ENCODE measurements at places on chromosomes 5 and 9.

DNA sequence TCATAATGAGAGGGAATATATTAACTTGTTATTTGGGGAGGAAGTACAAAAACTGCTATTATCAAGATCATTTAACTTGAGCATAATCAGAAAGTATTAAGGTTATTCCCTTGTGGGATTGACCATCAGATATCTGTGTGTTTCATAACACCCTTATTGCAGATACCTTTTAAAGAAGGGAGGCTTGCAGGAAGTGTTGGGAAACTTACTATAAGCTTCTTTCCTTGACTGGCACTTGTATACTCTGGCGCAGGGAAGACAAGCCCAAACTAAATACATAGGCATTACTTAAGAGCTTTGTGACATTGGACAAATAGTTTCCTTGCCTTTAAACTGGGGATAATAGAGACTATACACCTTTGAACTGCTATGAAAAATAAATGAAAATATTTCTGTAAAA lies 50.9 kb downstream of the PIK3R1 start:
- no peak for DNase-seq

- DNase-seq, result no peak
Observed at GRCh38 chr9:121966706-121967105, 126.4 kb downstream of the TTLL11 start.

DNA sequence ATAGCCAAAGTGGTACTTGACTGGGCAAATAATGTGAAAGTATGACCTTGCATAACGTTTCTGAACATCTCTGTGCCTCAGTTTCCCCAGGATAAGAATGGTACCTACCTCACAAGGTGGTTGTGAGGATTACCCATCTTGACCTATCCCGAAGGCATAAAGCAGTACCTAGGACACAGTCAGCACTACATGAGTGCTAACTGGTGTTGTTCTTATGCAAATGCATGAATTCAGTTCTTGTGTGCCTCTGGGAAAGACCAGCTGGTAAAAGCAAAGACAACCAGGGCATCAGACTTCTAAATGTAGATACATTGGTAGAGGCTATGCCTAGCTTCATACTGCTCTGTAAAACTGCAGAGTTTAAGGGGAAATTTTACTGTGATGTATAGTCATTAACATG lies 21.8 kb upstream of the TMEM252 start:
- no peak for DNase-seq

GRCh38 chr5:90921418-90921973 lies 362.9 kb downstream of the ADGRV1 start:
- no peak for DNase-seq

- DNase-seq, result no peak
Observed at GRCh38 chr5:65070026-65070425, 301.3 kb downstream of the CWC27 start.

DNA sequence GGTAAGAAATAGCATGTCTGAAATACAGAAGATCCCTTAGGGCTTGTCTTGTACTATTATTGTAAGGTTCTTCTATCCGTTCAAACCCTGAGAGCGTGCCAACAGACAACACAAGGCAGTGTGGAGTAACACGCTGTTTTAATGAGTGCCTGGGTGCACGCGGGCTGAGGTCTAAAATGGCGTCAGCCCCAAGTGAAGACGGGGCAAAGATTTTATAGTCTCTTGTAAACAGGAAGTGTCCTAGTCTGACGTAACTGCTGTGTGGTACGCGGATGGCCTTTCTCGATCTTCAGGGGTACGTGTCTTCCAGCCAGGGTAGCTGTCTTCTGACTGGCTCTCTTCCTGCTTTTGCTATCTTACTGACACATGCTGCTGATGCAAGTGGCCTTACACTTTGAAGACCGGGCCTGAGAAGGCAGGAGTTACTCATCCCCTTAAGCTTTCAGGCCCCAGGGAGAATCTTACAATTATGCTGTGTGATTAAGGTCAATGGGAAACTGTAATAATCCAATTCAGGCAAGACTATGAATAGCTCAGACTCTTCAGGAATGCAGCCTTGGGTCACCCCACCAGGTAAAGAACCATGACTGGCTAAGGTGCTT lies 1812.0 kb upstream of the CDH9 start:
- DNase-seq, result no peak

- no peak for DNase-seq
Observed at GRCh38 chr5:135094339-135095051, 60.5 kb upstream of the PITX1 start.

- DNase-seq, result no peak
Observed at GRCh38 chr5:59351076-59351794, 542.3 kb downstream of the PDE4D start.

GRCh38 chr9:91060520-91061343 lies 259.1 kb downstream of the SYK start:
- no peak for DNase-seq

- DNase-seq, result no peak
Observed at GRCh38 chr9:30713243-30713642, 1671.2 kb upstream of the ACO1 start.

DNA sequence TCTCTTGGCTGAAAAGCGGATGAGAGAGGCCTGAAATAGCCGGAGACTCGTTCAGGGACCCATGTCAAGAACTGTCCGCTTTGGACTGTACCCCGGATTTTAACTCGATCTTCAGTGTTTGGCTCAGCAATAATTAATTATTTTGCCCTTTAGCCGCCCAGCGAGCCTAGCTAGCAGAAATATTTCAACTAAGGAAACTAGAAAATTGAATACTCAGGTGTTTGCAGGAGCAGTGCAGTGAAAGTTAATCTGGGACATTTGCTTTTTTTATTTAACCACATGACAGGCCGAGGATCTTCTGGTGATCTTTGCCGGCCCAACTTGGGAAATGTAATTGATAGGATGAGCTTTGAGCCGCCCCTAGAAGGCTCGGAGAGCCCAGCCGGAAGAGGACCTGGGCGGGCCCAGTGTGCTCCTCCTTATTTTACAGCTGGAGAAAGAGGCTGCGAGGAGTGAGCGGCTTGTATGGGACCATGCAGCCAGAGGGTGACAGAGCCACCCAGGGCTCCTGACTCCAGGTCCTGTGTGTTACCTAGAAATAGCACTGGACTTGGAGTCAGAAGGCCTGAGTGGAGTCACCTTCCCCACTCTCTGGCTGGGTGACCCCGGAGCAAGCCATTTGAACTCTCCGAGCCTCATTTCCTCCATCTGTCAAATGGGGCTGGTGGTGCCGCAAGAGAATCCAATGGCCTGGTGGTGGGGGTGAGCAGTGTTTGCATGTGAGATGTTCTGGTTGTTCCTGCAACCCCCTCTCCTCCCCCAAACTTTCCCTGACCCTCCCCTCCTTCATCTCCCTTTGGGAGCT lies 2.4 kb downstream of the PPARGC1B start:
- no peak for DNase-seq

- DNase-seq, result no peak
Observed at GRCh38 chr5:96756985-96757384, 50.8 kb downstream of the ERAP1 start.

DNA sequence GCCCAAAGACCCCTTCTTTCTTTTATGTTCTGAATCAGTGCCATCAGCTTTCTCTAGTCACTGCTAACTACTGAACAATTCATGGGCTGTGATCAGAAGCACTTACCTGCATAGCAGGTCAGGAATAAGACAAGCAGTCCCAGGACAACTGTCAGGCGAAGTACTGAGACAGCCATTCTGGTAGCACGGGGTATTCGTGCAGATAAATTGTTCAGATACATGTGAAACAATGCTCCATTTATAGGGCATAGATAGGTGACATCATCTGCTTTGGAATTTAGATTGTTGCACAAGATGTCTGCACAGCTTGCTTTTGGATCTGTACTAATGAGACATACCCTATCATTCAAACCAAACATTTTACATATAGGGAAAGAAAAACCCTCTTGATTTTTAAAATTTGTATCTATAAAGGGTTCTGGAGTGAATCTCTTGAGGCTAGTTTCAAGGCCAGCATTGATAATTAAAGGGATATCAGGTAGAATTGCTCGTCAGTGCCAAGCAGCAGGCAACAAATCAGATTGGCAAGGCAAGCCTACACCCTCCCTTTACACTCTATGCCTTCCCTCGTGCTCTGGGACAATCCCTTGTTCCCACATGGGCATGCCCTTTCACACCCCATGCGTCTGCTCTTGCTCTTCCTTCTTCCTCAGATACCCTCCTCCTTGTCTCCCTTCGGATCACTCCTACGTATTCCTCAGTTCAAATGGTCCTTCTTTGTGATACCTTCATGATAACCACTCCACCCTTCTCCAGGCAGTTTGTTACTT lies at the start of gene C5orf46:
TSS of gene C5orf46 (minus strand) at position 213 of the 770 bp plus-strand sequence. CDS start at position 176, 37 bp downstream.
- no peak for DNase-seq

DNA sequence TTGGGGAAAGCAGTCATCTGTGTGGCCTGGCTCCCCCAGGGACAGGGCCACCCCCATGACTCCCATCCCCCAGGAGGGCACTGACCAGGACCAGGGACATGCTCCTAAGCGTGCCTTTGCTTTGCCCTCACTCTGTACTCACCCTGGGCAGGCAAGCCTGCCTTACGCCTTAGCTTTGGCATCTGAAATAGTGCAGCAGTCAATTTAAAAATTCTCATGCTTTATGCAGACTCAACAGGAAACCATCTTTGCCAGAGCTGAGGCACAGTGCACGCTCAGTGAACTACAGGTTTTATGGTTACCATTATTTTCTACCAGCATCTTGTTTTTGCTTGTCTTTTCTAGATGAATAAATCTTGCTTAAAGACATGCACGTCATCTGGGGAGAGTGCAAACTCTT lies 323.5 kb downstream of the IRX2 start:
- no peak for DNase-seq

- DNase-seq, result no peak
Observed at GRCh38 chr5:57692582-57693487, 210.2 kb upstream of the ACTBL2 start.

- no peak for DNase-seq
Observed at GRCh38 chr9:97524424-97524823, 23.0 kb downstream of the TMOD1 start.

DNA sequence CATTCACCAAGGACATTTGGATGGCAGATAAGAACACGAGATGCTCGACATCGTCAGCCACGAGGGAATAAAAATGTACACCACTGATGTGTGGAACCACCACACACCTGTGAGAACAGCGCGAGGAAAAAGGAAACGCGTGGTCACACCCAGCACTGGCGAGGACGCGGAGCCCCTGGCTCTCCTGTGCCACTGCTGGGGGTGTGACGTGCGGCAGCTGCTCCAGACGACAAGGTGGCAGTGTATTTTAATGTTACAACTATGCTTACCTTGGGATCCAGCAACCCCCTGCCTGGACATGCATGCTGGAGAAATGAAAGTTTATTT lies 13.6 kb upstream of the CEP72 start:
- no peak for DNase-seq

DNA sequence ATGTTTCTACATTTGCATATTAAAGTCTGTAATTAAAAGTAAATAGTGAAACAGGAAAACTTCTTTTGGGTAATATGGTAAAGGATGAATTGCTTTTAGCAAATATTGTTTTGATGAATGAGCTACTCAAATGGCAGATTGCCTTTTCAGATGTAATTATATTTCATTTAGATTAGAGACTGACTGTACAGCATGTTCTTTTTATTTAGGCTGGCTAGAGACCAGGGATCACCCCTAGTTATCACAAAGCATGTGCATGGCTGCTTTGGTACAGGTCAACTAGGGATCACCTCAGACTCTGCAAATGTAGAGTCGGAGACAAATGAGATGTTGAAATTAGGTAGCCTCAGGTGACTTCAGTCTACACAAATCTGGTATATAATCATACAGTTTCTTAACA lies 214.9 kb upstream of the SEMA6A start:
- no peak for DNase-seq

- no peak for DNase-seq
Observed at GRCh38 chr5:89816038-89816437, 593.5 kb downstream of the CETN3 start.

DNA sequence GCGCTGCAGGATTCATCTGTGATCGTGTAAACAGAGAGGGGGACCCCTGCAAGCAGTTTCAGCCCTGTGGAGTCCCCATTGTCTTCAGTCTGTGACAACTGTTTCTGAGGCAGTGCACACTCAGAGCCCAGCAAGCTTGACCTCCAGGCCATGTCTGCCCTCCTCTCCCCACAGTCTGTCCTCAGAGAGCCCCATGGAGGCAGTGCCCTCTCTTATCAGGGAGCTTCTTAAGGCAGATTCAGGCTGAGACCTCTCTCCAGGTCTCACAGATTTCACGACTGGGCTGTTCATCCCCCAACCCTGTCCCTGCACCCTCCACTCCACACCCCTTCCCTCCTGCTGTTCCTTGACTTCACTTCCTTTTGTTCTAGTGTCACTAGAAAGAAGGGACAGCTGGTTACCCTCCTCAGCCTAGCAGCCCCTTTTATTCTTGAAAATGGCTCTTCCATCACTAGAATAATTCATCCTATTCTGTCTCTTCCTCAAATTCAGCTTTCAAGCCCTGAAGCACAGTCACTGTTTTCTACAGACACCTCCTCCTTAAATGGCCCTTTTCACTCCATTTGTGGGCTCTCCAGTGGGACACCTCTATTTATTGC lies 218.4 kb downstream of the MED10 start:
- no peak for DNase-seq

DNA sequence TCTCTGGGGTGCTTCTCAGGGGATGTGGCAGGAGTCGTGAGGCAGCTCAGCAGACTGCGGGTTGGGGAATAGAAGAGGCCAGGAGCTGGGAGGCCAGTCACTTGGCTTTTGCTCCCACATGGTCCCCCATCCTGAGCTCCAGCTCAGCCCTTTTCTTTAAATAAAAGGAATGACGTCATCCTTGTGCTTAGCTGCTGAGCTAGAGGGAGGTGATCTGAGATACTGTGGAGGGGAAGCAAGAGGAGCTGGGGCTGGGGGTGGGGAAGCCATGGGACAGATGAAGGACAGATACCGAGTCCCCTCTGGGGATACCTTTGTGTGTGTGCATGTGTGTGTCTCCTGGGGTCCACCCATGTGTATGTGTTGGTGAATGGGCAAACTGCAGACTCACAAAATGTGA lies 89.0 kb upstream of the ARAP3 start:
- no peak for DNase-seq

GRCh38 chr9:8366161-8366926 lies 566.8 kb upstream of the DMAC1 start:
- no peak for DNase-seq

DNA sequence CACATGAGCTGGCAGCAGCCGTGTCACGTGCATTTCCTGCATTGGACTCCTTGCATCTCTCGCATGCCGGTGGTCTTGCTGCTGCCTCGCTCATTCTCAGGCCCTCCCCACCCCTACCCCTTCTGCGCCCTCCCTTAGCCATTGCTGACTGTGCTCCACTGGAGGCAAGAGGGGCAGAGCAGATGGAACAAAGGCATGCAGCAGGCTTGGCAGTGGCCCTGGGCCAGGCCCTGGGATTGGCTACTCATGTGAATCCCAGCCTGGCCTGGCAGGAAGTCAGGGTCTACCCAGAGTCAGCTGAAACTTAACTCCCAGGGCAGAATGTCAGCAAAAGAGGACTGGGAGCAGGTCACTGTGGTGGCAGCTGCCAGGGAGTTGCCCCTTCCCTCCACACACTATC lies 62.3 kb downstream of the TSTD2 start:
- no peak for DNase-seq

- DNase-seq, result no peak
Observed at GRCh38 chr5:96342581-96342980, 90.5 kb downstream of the PCSK1 start.

DNA sequence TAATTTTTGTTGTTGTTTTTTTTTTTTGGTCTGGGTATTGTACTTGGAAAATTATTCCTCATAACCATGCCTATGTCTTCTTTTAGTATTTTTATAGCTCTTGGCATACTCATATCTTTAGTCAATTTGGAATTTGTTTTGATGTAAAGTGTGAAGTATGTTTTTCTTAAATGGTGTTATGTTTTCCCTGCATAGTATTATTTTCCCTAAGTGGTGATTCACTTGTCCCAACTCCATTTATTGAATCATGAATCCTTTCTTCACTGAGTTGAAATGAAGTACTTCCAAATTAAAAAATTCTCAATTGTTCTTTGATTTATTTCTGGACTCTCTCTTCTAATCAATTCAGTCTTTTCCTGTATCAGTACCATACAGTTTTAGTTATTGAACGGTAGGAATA lies 46.5 kb downstream of the POLK start:
- no peak for DNase-seq

All from activated CD8-positive, alpha-beta memory T cell treated with anti-CD3 and anti-CD28 coated beads for 4 hours (primary cell).